ENCODE measurements at places on chromosomes 3 and 15. TPM values are rescaled to one million over a fixed set of nuclear protein-coding genes. Genes with fewer than 3 reads are reported as not detected.

CSPG5 gene
- total RNA-seq = 2.5 TPM

HIGD2B gene
- total RNA-seq = not detected

SCAANT1 gene
- not detected for total RNA-seq

MCF2L2 gene
- total RNA-seq = 0.71 TPM

CLDN16 gene
- total RNA-seq = 0.31 TPM

DPPA4 gene
- 47.5 TPM for total RNA-seq

DPPA2 gene
- 0.69 TPM for total RNA-seq

GRCh38 chr3:100129941-100130340, 15.6 kb upstream of the FILIP1L start:
- DNase-seq = no peak

GRCh38 chr15:57401546-57401945, 25.2 kb downstream of the CGNL1 start:
- DNase-seq = no peak

- no peak for DNase-seq
Measured at GRCh38 chr3:153144779-153145178, 17.2 kb upstream of the RAP2B start.

DNA sequence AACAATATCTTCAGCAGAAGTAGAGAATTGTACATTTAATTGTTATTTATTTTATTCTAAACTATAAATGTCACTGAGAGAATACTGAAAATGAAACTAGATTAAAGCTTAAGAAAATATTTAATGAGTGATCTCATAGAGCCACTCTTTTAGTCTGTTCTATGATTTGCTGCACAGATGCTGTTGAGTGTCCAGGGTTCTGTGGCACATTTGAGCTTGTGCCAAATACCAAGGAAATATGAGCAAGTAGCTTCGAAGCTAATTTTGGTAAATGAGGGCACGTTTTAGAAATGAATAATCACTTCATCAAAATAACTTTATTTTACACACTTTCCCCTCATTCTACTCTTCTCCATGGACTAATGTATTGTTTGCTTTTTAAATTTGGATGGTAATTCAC, 53.6 kb upstream of the THRB start:
- no peak for DNase-seq

GRCh38 chr15:69132977-69133861, 27.2 kb upstream of the GLCE start:
- DNase-seq = no peak

DNA sequence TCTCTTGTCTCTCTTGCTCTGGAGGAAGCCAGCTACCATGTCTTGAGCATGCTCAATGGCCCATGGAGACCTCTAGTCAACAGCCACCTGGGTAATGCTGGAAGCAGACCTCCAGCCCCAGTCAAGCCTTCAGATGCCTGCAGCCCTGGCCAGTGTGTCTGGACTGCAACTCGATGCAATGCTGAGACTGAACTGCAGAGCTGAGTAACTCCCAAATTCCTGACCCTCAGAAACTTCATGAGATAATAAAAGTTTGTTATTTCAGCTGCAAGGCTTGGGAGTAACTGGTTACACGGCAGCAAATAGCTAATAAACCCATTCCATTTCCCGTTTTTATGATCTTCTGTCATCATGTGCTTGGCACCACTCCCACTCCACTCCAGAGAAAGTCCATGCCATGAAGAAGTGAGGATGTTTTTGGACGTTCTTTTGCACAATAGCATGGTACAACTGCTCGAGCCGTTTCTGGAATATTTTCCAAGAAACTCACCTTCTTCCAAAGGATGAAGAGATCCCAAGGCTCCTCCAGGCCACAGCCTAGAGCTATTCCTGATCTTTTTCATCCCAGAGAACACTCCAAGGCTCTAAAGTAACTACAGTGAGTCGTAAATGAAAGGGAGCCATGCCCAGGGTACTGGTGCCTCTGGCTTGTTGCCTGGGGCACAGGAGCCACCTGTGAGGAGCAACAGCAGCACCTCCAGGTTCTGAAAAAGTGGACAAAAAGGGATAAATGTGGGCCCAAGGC, 72.0 kb upstream of the KLF13 start:
- DNase-seq = no peak

DNA sequence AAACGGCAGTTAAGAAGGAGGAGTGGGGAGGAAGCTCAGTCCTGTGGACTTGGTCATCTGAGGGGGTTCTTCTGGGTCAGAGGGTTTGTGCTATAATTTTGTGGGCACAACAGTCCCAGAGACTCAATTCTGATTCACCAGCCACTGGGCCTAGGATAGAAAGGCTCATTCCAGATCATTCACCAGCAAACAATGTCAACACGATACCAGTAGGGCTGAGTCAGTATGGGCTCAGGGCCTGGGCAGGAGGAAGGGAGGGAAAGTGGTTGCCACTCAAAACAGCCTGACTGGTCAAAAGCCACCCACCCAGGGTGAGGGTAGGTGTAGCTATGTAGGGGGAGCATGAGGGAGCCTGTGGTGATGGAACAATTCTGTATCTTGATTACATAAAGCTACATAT, 86.9 kb upstream of the MEX3B start:
- DNase-seq = no peak

- no peak for DNase-seq
Measured at GRCh38 chr3:132448216-132448961, 31.1 kb downstream of the DNAJC13 start.

GRCh38 chr3:132180337-132180791, 136.8 kb upstream of the ACP3 start:
- DNase-seq = no peak
